ENCODE measurements at places on chromosomes 7 and 10. TPM values are rescaled to one million over a fixed set of nuclear protein-coding genes. Genes with fewer than 3 reads are reported as not detected.

DNA sequence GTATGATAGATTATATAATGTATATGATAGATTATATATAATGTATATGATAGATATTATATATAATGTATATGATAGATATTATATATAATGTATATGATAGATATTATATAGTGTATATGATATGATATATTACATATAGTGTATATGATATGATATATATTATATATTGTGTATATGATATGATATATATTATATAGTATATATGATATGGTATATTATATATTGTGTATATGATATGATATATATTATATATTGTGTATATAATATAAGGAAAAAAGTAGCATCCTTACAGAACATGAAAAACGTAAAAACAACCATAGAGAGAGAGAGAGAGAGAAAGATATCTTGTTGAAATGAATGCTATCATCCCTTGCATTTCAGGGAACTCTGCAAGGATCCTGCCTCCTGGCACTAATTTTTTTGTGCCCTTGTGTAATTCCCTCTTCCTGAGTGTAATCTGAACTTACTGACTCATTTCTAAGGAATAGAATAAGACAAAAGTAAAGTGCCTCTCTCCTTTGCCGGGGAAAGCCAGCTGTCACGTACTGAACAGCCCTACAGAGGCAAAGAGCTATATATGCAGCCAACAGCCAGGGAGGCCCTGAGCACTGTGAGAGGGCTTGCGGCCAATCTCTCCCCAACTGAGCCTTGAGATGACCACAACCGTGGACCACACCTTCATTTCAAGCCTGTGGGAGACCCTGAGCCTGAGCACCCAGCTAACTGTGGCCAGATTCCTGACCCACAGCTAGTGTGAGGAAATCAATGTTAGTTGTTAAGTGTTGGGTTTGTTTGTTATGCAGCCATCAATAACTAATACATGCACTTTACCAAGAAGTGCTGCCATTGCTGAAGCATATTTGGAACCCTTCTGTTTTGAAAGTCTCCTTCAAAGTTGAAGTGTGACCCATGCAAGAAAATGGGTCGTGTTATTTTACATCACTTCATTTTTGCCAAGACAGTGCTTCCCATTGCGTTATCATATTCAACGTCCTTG is 61.1 kb upstream of the EZH2 start:
- no peak for DNase-seq

DNA sequence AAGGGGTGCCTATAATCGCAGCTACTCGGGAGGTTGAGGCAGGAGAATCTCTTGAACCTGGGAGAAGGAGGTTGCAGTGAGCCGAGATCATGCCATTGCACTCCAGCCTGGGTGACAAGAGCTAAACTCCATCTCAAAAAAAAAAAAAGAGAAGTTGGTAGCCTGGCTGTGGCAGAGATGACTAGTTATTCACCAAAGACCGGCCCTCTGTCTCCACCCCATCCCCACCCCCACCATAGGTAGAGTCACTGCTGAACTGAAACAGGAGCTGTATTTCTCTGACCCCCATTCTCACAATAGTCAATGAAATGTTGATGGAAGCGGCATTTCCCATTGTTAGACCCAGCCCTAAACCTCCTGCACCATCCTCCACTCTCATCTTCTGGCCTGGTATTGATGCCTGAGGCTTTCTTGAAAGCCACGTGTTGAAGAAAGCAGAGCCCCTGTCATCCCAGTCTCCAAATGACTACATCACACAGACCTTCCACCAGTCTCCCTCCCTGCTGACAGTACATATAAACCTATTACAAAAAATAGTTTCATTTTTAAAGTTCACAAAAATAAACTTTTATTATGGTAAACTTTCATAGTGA is 9.4 kb upstream of the PIK3CG start:
- no peak for DNase-seq

GRCh38 chr7:122340427-122340826 is 35.9 kb upstream of the FEZF1 start:
- no peak for DNase-seq

The SPDYE11 gene
- not detected for total RNA-seq

GRCh38 chr10:13681960-13682359 is 95.2 kb downstream of the PRPF18 start:
- no peak for DNase-seq

DNA sequence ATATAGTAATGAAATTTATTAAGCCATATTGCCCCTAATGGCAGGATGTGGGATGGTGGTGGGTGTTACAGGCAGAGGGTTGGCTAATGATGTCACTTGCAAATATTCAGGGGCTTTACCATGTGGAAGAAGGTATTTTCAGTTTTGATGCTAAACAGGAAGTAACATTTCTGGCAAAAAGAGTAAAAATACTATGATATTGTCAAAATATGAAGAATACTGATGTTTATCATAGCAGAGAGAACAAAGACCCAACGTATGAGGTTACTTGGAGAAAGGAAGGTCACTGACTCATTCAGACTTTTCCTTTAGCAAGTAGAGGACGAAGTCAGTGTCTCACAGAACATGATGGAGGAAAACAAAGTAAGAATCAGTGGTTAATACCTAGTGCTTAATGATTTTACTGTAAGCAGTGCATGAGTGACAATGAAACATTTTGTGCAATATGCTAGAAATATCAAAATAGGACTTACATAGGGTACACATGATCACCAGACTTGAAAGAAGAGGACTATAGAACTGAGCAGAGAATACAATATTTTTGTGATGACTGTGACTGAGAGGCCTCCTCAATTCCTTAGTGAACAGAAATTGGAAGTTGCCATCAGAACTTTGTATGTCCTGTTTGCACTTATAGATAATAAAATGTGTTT is 89.7 kb upstream of the STEAP4 start:
- DNase-seq, result no peak

The FFAR4 gene
- total RNA-seq, result 0.14 TPM

DNA sequence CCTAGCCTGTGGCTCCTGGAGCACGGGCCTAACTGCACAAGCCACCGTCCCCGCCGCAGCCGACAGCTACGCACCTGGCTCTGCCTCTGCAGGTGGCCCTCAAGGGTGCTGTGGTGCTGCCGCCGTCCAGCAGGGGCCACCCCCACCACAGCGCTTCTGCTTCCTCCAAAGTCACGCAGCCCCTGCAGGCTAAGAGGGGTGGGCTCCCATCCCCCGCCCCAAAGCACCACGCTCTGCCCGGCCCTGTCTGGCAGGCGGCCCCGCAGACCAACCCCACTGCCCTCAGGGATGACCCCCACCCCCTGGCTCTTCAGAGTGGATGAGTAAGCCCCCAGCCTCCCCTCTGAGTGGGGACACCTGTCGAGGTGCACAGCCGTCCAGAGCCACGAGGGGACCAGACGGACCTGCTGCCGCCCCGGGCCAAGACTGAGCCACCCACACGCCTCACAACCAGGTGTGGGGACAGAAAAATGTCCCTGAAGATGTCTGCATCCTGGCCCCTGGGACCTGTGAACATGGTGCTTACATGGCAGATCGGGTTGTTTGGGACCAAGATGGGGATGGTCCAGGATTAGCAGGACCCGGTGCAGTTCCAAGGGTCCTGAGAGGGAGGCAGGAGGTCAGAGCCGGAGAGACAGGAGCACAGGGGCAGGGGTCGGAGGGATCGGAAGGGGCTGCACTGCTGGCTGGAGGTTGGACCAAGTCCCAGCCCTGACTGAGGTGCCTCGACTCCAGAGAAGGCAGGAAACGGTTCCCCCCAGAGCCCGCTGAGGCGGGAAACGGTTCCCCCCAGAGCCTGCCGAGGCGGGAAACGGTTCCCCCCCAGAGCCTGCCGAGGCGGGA is 9.0 kb upstream of the ADAP1 start:
- DNase-seq, result no peak

The GPR141 gene
- total RNA-seq, result 1.4 TPM

DNA sequence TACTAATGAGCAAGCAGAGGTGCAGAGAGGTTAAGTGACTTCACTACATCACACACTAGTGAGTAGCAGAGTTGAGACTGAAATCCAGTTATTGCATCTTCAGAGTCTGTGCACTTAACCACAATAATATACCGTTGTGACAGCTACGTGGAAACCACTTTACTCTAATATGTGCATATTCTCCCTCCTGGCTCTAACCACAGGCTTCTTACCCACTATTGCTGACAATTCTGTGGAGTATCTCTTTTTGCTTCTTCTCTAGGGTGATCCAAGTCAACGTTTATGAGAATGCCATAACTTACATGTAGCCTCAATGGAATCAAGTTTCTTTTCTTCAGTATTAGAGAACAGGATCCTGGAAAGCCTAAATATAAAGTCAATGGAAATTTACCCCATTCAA is 64.2 kb upstream of the MEOX2 start:
- no peak for DNase-seq

The PTPRE gene
- total RNA-seq, result 4.0 TPM

The LRRC18 gene
- total RNA-seq, result not detected

GRCh38 chr10:114609518-114610426 is 48.3 kb downstream of the ABLIM1 start:
- no peak for DNase-seq

DNA sequence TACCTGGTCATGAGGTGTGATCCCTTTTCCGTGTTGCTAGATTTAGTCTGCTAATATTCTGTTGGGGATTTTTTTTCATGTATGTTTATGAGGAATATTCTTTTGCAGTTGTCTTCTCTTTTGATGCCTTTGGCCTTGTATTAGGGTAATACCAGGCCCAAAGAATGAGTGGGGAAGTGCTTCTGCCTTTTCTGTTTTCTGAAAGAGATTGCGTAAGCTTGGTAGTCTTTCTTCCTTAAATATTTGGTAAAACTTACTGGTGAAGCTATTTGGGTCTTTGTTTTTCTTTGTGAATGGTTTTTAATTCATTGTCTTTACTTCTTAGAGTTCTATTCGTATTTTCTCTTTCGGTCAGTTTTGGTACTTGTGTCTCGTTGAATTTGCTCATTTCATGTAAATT is 51.1 kb downstream of the SHH start:
- DNase-seq, result no peak

GRCh38 chr7:22642454-22642853 is 84.5 kb upstream of the IL6 start:
- no peak for DNase-seq

GRCh38 chr7:120806669-120807068 is 51.3 kb downstream of the TSPAN12 start:
- DNase-seq, result no peak

The AGMO gene
- 46.6 TPM for total RNA-seq

DNA sequence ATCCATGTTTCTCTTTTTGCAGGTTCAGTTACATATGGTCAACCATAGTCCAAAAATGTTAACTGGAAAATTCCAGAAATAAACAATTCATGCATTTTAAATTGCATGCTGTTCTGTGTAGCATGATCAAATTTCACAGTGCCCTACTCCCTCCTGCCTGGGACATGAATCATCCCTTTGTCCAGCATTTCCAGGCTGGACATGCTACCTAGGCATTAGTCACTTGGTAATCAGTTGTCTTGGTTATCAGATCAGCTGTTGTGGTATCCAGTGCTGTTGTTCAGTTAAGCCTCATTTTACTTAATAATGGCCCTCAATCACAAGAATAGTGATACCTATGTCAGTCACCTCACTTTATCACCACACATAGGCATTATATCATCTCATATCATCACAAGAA is 7.3 kb upstream of the PNLIP start:
- DNase-seq, result no peak

DNA sequence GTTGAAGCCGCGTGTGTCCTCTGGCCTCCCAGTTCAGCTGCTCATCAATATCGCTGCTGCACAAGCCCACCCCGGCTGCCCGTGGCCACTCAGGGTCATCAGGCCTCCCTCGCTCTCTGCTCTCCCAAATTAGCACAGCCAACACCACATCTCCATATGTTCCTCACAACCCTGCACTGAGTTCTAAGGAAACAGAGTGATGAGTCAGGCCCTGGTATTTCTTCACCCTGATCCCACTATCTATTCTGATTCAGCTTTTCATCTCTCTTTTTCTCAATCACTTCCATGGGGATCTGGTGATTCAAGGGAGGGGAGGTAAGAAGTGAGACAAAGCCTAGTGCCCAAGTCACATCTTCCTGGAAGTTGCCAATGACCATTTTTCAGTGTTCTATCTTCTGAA is 23.8 kb downstream of the CYTH3 start:
- no peak for DNase-seq

DNA sequence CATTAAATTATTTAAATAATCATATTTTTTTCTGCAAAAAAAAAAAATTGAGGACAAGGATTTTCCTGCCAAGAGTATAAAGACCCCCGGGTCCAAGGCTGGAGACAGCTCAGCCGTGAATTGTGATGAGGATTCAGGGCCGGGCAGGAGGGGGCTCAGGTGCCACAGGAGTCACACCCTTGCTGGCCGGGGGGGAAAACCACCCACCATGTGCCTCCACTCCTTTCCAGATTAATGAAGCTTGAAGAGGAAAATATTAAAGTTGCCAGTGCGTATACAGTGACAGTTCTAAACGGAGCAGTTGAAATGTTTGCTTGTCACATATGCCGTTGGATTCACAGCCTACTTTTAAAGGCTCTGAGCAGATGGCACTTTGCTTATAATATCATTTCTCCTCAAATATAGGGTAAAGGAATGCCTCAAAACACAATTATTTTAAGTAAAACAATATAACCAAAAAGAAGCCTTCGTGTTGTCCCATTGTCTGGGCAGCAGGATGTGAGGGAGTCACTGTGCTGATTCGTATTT is 49.6 kb downstream of the ADARB2 start:
- no peak for DNase-seq

DNA sequence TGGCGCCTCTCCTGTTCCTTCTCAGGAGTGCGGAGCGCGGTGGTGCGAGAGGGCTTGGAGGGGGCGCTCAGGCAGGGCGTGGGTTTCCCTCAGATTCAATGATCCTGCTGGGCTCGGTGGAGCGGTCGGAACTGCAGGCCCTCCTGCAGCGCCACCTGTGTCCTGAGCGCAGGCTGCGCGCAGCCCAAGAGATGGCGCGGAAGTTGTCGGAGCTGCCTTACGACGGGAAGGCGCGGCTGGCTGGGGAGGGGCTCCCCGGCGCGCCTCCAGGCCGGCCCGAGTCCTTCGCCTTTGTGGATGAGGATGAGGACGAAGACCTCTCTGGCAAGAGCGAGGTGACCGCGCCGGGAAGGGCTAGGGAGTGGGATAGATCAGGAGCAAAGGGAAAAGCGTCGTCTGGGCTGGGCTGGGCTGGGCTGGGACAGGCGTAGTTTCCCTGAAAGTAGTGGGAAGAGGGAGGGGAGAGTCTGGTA is 17.0 kb downstream of the FAM131B start:
- DNase-seq, result no peak

DNA sequence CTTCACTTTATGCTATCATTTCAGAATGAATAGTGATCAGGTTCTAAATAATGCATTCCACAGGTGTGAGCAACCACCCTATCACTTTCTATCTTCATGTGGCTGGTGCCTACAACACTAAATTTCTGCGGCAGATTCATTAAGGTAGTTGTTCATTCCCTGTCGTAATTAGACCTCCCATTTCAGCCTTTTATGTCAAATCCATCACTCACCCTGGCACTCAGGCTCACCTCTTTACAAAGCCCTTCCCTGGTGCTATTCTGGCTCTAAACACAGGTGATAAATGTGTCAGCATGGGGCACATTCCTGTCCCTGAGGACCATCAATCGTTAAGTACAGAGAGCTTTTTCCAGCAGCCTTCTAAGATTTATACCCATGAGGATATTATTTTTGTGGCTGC is 300.0 kb upstream of the C7orf33 start:
- DNase-seq, result no peak
